ENCODE measurements at places on chromosomes 2 and 18.

DNA sequence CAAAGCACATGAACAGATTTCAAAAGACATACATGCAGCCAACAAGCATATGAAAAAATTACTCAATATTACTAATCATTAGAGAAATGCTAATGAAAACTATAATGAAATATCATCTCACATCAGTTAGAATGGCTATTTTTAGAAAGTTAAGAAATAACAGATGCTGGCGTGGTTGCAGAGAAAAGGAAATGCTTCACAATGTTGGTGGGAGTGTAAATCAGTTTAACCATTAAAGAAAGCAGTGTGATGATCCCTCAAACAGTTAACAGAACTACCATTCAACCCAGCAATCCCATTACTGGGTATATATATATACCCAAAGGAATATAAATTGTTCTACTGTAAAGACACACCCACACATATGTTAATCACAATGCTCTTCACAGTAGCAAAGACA, 117.7 kb upstream of the SETBP1 start:
- DNase-seq = no peak

DNA sequence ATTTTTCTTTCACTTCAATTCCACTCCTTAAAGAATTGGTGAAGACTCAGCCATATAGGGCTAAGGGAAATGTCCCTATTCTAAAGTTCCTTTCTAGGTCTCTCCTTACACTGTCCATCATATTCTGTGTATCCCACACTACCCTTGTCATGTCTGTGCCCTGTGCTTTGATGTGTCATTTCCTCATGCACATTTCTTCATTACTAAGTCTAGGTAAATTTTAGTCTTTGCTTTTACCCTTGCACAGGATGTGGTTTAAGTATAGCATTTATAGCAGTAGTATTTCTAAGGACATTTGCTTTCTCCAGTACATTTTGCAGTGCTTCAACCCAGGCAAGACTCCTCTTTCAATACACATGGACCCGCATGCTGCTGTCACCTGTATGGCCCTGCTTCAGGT, 221.5 kb upstream of the ACVR2A start:
- DNase-seq = peak; percentile 8

DNA sequence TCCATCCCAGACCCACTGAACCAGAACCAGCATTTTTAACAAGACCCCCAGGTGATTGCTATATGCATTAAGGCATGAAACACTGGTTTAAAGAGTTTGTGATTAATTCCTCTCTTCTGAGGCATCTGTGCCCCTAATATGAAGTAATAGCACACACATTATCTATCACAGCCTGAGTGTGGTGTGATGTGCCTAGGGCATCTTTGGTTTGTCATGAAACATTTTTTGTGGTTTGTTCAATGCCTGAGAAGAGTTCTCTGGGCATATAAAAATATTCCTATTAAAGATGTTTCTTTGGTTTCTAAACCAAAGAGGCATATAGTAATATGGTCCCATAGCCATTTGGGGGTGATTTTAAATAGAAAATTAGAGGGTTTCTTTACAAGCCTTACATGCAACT, 221.7 kb upstream of the SPOPL start:
- no peak for DNase-seq

DNA sequence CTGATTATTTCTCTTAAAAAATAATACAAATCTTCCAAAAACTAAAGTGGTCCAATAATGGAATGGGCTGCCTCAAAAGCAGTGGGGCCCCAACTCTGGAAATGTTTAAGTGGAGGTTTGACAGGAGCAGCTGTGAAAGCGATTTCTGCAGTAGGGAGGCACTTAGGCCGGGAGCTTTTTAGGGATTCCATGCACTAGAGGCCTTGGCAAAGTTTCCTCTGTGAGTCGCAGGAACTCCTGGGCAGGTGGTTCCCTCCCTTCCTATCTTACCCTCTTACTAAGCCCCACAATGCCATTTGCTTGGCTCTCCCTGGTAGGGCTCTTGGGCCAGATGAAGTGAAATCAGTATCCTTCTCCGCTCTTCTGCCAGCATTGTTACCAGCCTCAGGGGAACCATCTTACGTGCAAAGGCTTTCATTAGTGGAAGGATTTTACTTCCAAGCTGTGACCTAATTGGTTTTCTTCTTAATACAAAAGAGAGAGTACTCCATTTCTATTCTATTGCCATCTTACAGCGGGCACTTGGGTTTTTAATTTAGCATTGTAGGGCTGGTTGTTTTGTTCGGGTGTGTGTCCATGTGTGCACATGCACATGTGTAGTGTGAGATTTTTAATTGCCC, 34.3 kb upstream of the C18orf32 start:
- no peak for DNase-seq
